ENCODE measurements at places on chromosomes 16 and 17.

DNA sequence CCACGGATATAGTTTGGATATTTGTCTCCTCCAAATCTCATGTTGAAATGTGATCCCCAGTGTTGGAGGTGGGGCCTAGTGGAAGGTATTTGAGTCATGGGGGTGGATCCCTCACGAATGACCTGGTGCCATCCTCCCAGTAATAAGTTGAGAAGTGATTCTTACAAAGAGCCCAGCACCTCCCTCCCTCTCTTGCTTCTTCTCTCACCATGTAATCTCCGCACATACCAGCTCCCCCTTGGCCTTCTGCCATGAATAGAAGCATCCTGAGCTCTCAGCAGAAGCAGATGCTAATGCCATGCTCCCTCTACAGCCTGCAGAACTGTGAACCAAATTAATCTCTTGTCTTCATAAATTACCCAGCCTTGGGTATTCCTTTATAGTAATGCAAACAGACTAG lies 41.9 kb upstream of the RBBP6 start:
- DNase-seq = no peak

DNA sequence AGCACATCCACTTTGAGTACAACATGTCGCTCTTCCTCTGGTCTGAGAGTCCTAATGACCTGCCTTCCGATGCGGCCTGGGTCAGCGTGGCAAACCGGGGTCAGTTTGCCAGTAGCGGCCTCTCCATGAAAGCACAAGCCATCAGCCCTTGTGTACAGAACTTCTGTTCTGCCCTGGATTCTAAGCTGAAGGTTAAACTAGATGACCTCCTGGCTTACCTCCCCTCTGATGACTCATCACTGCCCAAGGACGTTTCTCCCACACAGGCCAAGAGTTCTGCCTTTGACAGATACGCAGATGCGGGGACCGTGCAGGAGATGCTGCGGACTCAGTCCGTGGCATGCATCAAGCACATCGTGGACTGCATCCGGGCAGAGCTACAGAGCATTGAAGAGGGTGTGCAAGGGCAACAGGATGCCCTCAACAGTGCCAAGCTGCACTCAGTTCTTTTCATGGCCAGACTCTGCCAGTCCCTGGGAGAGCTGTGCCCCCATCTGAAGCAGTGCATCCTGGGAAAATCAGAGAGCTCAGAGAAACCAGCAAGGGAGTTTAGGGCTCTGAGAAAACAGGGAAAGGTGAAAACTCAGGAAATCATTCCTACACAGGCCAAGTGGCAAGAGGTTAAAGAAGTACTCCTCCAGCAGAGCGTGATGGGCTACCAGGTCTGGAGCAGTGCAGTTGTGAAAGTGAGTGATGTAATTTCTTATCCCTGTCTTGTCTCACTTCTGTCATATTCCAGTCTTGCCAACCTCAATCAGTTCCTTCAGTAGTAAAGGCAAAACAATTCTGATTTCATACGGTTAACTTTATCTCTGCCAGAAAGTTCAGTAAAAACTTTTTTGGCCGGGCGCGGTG lies 8.6 kb downstream of the COG1 start:
- no peak for DNase-seq

DNA sequence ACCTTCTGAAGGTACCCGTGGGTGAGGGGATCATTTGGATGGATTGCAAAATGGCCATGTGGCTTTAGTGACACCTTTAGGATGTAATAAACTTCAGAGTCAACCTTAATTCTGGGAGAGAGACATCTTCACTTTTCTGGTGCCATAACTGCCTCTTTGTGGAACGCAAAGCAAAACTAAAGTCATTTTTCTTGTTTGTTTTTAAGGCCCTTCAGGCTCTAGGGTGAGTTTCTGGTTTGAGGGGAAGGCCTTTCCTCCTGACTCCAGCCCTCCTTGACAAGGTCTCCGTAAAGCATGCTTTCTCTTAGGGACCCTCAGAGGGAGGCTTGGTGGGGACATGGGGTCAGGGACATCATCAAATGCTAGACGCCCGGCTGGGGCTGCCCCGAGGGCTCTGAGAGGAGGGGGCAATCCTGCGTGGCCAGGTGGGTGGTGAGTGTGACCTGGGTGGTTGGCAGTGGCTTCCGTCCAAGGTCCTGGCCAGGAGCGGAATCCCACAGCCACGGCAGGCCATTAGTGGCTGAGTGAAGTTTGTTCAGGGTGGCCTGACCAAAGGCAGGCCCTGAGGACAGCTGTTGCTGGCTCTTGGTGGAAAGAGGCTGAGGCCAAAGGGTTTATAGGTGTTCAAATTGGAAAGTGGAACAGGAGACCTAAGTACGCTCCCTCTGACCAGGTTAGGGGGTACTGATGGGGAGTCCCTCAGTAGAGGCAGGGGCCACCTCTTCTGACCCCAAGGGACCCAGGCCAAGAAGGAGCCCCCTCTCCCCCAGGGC lies 112.2 kb downstream of the METRNL start:
- no peak for DNase-seq

DNA sequence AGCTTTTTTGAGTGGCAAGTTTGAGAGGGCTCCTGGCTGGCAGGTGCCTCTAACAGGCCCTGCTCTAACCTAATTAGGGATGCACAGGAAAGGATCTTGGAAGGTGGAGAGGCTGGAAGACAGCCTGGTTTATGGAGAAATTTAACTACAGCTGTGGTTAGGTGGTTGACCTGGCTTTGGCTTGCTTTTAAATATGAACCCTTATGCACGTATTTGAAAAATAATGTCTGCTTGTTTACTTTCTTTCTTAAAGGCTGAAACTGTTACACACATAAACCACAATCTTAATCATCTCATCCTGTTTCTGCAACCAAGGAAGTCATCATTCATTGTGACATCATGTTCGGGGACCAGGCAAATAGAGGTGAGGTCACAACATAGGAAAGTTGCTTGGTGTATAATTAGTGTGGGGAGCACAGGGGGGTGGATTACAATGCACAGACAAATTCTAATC lies 23.1 kb upstream of the DHRS13 start:
- no peak for DNase-seq

GRCh38 chr17:65228734-65229620 lies 91.8 kb downstream of the RGS9 start:
- DNase-seq = peak; percentile 50

- no peak for DNase-seq
Measured at GRCh38 chr17:18025945-18026776, 12.8 kb downstream of the ATPAF2 start.

- DNase-seq = peak; percentile 13
Measured at GRCh38 chr17:46979147-46979863, at the start of gene RPRML. TSS of gene RPRML (minus strand) at chr17:46979253. CDS start at chr17:46979007, 246 bp downstream.

- no peak for DNase-seq
Measured at GRCh38 chr16:68065716-68066305, 19.4 kb upstream of the NFATC3 start.

DNA sequence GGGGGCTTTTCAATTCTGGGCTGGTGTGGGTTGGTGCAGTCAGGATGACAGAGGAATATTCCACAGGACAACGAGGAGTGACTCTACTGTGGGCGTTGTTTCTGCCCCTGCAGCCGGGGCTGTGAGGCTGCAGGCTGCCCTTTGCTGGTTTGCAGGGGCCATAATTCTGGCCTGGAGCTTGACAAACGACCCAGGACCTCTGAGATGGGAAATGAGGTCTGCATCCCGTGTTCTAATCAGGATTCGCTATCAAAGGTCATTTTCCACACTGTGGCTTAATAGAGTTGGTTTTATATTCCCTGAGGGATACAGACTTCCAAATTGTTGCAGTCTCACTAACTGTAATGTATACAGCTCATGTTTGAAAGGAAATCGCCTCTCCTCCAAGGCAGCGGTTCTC lies 180.9 kb downstream of the RPTOR start:
- no peak for DNase-seq

DNA sequence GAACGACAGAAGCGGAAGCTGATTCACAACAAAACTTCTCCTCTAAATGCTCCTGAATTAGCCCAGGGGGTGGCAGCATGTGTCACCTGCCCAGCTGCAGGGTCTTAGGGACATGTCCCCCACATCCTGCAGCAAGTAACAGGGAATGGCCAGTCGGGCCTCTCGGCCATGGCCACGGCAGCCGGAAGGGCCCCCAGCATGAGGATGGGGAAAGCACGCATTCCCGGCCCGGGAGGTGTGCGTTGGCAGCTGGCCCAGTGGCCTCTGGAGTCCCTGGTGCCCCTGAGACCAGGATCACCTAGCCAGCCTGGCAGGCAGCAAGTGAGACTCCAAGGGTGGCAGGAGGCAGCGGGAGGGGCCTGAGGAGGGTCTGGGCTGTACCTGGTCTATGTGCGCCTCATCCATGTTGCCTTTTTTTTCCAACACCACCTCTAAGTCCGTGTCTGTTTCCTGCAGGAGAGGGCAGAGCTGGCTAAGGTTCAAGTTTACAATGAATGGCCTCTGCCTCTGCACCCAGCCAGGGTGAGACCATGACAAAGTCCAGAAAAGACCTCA lies 7.0 kb downstream of the KNOP1 start:
- no peak for DNase-seq

DNA sequence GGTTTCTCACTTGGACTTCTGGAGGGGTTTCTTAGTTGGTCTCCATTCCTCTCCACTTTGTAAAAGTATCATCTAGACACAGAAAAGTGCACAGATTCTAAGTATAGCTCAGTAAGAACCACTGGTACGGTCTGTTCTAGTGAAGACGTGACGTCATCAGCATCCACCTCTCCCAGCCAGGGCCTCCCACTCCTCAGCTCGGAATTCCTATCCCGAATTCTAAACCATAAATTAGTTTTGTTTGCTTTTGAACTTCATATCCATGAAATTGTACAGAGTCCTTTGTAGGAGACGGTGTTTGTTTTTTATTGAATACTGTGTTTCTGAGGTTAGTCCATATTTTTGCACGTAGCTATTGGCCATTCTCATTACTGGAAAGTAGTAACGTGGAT lies 25.5 kb downstream of the FOXK2 start:
- DNase-seq = no peak

DNA sequence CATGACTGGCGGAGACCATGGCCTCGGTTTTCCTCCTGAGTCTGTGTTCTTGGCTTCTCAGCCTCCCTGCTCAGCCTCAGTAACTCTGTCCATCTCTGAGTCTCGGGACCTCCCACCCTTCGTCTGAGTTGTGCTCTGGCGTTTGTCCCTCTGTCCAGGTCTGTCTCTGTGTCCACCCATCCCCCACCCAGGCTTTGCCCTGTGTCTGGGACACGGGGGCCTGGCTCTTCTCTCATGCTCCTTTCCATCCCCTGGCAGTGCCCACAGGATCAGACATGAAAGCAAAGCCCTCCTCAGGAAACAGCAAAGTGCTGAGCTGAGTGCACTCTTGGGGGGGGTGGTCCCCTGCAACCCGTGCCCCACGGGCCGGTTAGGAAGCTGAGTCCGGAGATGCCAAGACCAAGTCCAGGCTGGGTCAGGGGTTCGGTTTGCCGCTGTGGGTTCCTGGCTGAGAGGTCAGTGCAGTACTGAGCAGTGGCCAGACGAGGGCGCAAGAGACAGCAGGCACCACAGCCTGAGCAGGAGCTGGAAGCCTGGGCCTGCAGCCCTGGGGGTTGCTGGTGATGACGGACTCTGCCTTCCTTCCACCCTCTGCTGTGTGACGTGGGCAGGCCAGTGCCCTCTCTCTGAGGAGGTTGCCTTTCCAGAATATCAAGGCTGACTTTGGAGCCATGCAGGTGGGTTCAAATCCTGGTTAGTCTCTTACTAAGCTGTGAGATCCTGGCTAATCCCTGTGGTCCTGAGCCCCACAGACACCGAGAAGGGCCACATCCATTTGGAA lies 2.5 kb downstream of the P2RX1 start:
- DNase-seq = peak; percentile 87

GRCh38 chr17:30279156-30279555 lies 12.6 kb downstream of the BLMH start:
- DNase-seq = no peak

DNA sequence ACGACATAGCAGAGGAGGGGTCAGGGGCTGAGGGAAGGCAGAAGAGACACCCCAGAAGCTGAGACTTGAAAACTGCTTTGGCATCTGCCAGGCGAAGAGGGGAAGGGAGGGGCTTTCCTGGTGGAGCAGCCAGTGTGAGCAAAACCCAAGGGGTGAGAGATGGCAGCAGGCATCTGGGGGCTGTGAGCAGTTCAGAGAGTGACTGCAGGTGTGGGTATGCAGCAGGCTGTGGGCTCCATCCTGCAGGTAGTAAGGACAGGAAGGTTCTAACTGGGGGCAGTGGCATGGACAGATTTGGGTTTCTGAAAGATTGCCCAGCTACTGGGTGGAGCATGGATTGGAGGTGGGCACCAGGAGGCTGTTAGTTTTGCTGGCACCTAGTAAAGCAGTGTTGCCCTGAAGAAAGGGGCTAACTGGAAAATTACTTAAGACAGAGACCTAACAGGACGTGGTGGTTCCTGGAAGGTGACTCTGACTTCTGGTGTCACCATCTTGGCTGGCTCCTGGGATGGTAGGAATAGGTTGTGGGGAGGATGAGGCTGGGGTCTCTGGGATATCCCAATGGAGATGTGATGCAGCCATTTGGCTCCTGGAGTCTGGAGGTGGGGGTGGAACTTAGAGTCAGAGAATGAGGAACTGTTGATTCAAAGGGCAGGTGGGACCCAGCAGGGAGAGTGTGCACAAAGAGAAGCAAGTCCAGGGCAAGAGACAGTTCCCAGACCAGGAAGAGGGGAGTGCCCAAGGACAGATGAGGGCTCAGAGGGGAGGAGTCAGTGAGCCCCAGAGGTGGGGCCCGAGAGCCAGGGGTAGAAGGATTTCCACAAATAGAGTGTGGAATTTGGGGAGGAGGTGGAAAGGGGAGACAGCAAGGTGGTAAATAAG lies 11.2 kb downstream of the BCL7C start:
- DNase-seq = no peak

DNA sequence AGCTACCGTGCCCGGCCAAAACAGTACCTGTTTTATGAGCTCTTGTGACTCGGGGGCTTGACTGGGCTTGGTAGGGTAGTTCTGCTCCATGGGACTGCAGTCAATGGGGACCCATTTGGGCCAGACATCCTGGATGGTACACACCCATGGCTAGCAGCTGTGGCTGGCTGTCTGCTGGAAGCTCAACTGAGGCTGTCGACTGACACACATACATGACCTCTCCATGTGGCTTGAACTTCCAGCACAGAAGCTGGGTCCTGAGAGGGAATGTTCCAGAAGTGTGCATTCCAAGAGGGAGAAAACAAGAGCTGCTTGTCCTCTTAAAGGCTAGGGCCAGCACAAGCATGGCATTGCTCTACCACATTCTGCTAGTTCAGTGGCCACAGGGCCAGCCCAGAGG lies 14.9 kb upstream of the NKD1 start:
- no peak for DNase-seq

- DNase-seq = no peak
Measured at GRCh38 chr17:70517816-70518215, 348.5 kb downstream of the KCNJ2 start.

- no peak for DNase-seq
Measured at GRCh38 chr16:79213214-79213613, 387.3 kb downstream of the MAF start.

- DNase-seq = no peak
Measured at GRCh38 chr16:10971560-10971961, 27.2 kb downstream of the CLEC16A start.
